MCF 10A (cell line): ENCODE measurements at places on chromosomes 11 and 22. TPM values are rescaled to one million over a fixed set of nuclear protein-coding genes. Genes with fewer than 3 reads are reported as not detected.
A peak's percentile ranks its signal among the peaks of the same experiment; 100 is the strongest.

Gene CHRNA10
- 2.3 and 2.5 TPM in 2 replicates for total RNA-seq

Gene MRGPRX3
- total RNA-seq, result 0.34 and 0.79 TPM in 2 replicates

- H3K4me1 ChIP-seq, result peaks cover 21% of the 10 kb centered on the region
- H3K27ac ChIP-seq, result peak overlapping the region; percentile 87
- DNase-seq, result no peak
These were observed 782 bp upstream of the TTC12 start for GRCh38 chr11:113313601-113314000.

DNA sequence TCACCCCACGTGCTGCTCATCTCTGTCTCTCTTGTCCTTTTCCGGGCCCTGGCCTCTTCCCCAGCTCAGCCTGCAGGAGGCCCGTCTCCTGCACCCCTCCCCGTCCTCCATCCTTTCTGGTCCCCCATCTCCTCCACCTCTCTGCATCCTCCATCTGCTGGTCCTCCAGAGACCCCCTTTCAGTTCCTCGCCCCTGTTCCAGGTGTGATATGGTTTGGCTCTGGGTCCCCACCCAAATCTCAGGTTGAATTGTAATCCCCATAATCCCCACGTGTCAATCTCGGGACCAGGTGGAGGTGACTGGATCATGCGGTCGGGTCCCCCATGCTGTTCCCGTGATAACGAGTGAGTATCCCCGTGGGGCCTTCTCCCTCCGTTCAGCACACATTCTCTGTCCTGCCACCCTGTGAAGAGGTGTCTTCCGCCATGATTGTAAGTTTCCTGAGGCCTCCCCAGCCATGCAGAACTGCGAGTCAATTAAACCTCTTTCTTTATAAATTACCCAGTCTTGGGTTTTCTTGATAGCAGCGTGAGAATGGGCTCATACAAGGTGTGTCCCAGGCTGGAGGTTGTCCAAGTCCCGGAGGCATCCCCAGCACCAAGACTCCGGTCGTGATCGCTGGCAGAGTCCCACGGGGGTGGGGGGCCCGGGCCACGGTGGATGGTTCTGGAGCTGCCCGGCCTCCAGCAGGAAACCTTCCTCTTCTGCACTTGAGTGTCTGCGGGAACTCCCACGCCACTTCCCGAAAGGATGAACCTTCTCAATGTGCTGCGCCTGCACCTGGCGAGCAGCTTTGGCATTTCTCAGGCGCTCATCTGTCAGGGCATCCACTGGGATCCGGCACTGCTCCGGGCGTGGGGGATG, 29.0 kb upstream of the TOLLIP start:
- H3K27ac ChIP-seq, result no peak overlapping the region
- peaks cover 17% of the 10 kb centered on the region for H3K4me1 ChIP-seq
- peak overlapping the region; percentile 67 for H3K4me3 ChIP-seq
- no peak for DNase-seq
- peaks cover 13% of the 10 kb centered on the region for H3K27me3 ChIP-seq
